Aorta (tissue), 5 donors: ENCODE measurements at places on chromosomes 7 and 10. TPM values are rescaled to one million over a fixed set of nuclear protein-coding genes. Genes with fewer than 3 reads are reported as not detected.

DNA sequence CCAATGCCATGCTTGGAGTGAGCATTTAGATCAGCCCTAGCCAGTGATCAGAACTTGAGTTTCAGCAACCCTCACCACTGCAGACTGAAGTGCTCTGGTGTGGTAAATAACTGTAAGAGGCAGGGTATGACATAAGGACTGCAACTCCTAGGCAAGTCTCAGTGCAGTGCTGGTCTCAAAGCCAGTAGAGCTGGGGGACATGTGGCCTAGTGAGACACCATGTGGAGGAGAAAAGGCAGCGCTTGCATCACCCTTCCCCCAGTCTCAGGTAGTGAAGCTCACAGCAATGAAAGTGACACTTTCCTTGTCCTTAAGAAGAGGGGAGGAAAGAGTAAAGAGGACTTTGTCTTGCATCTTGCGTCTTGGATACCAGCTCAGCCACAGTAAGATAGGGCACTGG, 386.8 kb upstream of the POT1 start:
- no peak for DNase-seq

Gene TSPAN15
- total RNA-seq: 12.8 TPM

GRCh38 chr10:28105561-28105960, 106.7 kb upstream of the ODAD2 start:
- no peak for DNase-seq

- DNase-seq: no peak
These were observed 72.7 kb downstream of the PLCE1 start for GRCh38 chr10:94066411-94066810.

Gene MASTL
- total RNA-seq: 5.3 TPM

Gene CTBP2
- total RNA-seq: 85.7 TPM

GRCh38 chr10:32190890-32191491, 134.8 kb upstream of the KIF5B start:
- DNase-seq: no peak
